ENCODE measurements at places on chromosomes 1 and 21.

DNA sequence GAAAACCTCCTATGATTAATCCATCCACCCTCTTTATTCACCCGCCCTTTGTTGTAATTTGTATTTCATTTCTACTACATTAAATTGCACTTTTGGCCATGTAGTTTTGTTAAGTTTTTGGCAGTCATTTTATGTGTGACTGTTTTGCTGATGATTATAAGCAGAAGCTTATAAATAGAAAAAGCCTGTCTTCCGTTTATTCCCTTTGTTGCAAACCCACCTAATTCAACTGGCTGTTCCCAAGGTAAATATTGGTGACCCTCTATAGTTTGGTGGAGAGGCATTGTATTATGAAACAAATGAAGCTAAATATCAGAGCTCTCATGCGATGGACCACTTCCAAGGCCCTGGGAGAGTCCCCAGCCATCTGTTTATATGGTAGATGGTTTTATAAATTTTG is 36.7 kb upstream of the IGSF3 start:
- DNase-seq: no peak

DNA sequence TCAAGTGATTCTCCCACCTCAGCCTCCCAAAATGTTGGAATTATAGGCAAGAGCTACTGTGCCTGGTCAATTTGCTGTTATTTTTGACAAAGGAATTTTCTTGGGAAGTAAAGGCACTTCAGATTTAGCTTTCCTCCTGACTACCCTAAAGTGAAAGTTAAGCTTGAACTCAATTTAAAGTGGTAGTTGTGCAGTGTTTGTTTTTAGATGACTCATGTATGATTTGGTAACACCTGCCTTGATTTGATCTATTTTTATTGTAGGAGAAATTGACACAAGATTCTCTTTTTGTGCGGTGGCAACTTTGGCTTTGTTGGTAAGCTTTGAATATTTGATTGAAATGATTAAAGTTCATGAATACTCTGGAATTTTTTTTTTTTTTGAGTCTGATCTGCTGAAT is 5.0 kb downstream of the RABGGTB start:
- no peak for DNase-seq

- DNase-seq: no peak
Observed at GRCh38 chr21:28391938-28392849, 600.5 kb downstream of the LTN1 start.

DNA sequence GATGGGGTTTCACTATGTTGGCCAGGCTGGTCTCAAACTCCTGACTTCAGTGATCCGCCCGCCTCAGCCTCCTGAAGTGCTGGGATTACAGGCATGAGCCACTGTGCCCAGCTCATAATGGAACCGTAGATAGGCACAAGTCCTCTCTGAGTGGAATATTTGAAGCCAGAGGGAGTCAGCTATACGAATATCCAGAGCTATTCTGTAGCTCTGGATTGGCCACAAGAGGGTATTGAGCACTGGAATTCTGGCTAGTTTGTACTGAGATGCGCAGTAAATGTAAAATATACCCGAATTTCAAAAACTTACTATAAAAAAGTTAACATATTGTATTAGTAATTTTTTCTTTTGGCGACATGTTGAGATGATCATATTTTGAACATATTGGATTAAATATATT is 851 bp upstream of the VPS13D start:
- DNase-seq: no peak

GRCh38 chr1:155012026-155012546 is 9.5 kb downstream of the ZBTB7B start:
- peak; percentile 96 for DNase-seq

GRCh38 chr1:119908661-119909060 is 12.3 kb upstream of the ADAM30 start:
- DNase-seq: peak; percentile 27

DNA sequence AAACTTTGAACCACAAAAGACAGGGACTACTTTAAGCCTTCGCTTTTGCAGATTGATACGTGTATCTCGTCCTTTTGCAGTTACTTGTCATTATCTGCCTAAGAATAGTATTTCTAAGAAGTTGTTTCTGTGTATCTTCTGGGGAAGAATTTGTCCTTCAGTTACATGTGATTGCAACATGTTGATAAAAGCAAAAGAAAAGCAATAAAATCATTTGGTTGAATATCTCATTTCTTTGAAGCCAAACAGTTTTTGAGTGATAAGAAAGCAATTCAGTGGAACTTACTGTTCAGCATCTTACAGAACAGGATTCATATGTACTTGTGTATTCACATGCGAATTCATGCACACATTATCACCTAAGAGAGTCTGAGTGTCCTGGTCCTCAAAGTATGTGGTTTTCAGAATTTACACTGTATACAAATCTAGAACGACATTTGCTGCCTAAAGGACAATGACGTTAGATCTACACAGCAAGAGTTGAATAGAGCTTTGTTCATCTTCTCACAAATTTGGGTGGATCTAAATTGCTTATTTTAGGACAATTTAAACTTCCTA is 66.7 kb upstream of the MRPS6 start:
- DNase-seq: no peak

- no peak for DNase-seq
Observed at GRCh38 chr1:98176936-98177335, 256.1 kb upstream of the DPYD start.

DNA sequence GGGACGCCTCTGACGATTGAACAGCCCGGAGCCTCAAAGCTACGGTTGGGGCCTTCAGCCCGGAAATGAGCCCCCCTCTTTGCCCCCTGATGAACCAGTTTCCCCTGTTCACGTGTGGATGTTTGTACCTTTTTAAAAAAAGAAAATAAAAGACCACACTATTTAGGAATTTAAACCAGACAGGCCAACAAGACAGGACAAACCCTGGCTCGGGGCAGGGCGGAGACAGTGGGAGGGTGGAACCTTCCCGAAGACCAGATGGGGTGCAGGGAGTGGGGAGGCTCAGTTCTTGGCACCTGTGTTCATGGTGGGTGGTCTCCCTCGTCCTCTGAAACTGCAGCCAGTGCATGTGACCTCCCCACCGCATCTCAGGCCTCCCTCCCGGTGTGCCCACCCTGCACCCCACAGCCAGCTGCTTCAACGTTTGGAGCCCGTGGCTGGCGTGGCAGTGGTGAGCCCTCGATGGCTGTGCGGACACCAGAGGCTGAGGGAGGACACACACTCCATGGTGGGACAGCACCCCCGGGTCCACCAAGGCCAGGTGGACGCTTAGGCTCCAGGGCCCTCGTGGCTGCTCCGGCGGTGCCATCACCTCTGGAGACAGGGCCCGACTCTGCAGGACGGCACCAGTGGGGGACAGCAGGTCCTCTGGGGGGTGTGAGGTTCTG is 45.6 kb downstream of the COL18A1 start:
- DNase-seq: no peak

DNA sequence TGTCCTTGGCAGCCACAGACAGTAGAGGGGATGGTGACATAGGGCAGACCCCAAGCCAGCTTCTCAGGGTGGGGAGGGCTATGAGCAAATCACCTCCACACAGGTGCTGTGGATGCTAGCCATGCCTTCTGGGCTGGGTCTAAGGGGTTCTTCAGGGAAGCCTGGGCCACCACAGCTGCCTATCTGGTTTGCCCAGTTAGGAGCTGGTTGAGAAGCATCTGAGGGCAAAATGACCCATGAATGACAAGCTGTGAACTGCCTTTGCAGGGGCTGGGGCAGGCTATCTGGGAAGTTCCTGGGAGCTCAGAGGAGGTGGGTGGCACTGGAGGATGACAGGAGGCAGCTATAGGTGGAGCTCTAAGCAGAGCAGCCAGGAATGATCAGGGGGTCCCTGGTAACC is 10.1 kb upstream of the ARHGEF10L start:
- no peak for DNase-seq

GRCh38 chr1:7002728-7003127 is 217.5 kb downstream of the CAMTA1 start:
- no peak for DNase-seq

DNA sequence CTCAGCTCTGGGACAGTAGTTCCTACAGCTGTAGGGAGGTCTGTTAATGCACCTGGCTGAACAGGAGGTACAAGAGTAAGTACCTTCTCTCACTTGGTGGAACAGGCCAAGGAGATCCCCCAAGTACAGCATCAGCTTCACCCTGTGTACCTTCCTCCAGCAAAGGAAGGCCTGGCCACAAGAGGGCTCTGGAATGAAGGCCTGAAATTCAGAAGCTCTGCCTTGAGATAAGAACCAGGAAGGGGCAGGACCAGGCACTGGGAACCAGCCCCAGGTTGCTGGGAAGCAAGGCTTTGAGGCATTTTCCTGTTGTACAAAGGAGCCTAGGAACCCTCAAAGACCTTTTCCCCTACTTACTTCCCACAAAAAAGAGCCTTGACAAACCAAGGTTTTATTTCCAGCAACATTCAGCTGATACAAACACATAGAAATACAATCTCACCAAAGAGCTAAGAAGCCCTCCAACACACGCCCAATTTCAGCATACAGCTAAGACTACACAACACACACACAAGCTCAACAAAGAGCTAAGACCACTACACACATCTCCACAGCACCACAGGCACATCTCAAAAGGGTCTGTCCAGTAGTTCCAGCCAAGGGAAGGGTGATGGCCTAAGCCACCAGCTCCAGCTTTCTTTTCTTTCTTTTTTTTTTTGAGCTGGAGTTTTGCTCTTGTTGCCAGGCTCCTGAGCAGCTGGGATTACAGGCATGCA is 23.5 kb downstream of the F11R start:
- DNase-seq: no peak

GRCh38 chr1:201503397-201504176 is 3.3 kb downstream of the CSRP1 start:
- no peak for DNase-seq

GRCh38 chr1:24277420-24278169 is 41.6 kb upstream of the GRHL3 start:
- DNase-seq: no peak

DNA sequence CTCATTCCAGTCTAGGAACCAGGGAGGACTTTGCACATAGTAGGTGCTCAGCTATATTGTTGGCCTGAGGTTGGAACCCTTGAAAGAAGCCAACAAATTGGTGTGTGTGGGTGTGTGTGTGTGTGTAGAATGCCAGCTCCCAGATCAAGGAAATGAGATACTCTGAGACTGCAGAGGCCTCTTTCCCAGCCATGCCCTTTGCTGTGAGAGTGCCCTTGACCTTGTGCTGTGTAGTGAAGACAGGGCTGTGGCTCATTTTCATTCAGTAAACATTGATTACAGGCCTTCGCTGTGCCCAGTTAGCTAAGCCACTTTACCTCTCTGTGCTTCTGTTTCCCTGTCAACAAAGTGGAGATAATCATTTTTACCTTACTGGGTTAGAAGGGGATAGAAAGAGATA is 3.2 kb downstream of the CYP4B1 start:
- no peak for DNase-seq

DNA sequence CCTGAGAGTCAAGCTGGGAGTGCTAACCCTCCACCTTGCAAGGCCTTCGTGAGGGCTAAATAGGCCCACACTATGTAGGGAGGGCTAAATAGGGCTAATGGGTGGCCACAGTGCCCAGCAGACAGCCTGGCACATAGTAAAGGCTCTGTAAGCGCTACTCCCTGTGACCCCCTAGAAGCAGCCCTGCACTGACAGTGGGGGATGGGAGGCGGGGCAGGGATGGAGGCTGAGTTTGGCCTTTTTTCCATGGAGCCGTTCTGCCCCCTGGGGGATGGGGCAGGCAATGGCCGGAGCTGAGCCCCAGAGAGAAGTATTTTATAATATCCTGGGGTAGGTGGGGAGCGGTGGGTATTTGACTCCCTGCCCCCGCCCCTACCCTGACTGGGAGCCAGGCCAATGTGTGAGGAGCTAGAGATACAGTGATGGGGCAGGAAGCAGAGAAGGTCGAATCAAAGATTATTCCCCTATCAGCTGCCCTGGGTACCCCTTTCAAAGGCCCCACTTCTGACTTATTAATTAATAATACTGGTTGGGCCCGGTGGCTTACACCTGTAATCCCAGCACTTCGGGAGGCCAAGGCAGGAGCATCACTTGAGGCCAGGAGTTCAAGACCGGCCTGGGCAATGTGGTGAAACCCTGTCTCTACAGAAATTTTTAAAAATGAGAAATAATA is 42.3 kb downstream of the LACTBL1 start:
- no peak for DNase-seq

- DNase-seq: no peak
Observed at GRCh38 chr1:149997585-149998262, 12.8 kb downstream of the OTUD7B start.

- DNase-seq: no peak
Observed at GRCh38 chr1:81115422-81115821, 685.3 kb upstream of the ADGRL2 start.

DNA sequence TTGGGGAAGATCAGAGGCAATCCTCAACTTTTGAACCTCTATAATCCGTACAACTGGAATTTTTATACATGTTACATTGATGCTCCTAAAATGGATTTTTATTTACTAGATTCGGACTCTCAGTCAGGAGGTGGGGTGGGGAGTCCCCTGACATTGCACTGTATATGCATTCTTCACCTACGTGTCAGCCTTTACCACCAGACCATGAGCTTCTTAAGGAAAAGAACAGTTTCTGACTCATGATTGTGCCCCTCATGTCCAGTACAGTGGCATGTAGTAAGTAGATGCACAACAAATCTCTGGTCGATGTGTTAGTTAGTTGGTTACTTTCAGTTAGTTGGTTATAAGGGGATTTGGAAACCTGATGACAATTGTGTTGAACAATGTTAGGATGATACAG is 15.4 kb downstream of the LPAR3 start:
- no peak for DNase-seq

GRCh38 chr1:221839782-221840395 is 98.0 kb upstream of the DUSP10 start:
- no peak for DNase-seq

DNA sequence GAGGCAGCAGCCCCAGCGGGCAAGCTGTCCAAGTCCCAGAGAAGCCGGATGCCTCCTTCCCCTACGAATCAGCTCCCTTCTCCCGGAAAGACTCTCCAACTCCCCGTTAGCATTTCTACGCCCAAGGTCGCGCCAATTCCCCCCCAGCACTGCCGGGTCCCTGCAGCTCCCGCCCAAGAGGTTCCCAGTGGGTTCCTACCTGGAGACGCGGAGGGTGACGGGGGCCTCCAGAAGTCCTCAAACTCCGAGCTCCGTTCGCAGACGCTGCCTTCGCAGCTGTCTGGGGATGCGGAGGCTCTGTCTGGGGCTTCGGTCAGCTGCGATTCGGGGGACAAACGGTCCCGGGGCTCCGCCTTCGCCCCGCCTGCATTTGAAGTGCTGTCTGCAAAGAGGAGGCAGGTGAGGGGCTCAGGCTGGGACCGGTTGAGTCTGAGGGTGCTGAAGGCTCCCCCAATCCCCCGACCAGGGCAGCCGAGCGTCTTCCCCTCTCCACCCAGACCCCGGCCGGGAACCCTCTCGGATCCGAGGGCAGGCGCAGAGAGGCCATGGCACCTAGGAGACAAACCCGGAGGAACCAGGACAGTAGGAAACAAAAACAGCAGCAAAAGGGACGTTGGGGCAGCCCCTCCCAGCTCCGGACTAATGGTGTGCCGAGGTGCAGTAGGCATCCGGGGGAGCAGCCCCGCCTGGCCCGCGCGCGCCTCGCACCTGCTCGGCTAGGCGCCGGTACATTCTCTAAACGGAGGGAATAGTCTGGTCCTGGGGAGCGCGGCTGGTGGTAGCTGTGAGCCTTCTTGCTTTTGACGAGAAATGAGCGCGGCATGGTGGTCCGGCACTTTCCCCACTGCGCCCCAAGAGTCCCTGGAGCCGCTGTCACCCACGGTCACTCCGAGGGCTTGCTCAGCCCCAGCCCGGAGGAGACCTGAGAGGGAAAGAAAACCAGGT is 3.8 kb downstream of the GFI1 start:
- no peak for DNase-seq
